Calu3 (cell line): ENCODE measurements at places on chromosomes 12 and 14. TPM values are rescaled to one million over a fixed set of nuclear protein-coding genes. Genes with fewer than 3 reads are reported as not detected.
A peak's percentile ranks its signal among the peaks of the same experiment; 100 is the strongest.

- no peaks in the 10 kb centered on the region for H3K36me3 ChIP-seq
- no peak overlapping the region for H3K4me3 ChIP-seq
Observed at GRCh38 chr12:7756993-7757392, 8.0 kb upstream of the NANOGNB start.

Gene ACSM4
- total RNA-seq: not detected in 2 replicates

DNA sequence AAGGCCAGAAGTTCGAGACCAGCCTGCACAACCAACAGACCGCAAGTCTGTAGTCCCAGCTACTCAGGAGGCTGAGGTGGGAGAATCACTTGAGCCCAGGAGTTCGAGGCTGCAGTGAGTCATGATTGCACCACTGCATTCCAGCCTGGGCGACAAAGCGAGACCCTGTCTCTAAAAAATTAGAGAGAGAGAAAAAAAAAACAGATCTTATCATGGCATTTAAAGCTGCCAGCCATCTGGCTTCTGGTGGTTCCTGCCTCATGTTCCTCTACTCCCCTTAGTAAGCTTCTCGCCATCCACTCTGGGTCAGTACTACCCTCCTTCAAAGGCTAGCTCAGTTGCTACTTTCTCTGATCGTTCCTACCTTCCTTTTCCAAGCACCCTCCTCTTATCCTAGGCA is 16.1 kb downstream of the CLSTN3 start:
- H3K4me3 ChIP-seq: no peak overlapping the region
- H3K27me3 ChIP-seq: no peaks in the 10 kb centered on the region
- DNase-seq: no peak

Gene KRT2
- not detected in 2 replicates for total RNA-seq

DNA sequence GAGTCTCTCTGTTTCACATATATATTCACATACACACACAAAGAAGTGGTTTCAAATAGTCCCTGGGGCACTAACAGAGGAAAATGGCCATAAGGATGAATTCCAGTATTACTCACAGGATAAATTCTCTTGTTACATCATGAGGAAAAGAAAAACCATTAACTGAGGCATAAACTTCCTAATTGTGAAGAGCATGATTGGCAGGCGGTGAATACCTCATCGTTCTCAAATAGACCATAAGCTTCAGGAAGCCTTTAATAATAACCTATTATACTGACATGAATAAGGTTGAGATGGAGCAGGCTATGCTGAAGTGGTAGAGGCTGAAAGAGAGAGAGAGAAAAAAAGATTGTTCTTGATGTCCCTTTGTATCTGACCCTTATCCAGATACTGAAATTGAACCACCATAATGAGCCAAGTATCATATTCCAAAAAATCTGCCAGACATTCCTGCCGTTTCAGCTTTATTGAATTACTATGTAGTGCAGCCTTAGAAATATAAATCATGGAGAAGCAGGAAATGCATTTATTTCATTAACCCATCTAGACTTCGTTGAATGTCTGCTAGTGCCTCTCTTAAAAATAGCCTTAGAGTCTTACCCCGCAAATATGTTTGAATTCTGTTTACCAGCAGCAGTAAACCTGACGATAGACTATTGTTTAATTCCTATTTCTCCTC is 86.8 kb downstream of the NUAK1 start:
- H3K4me1 ChIP-seq: no peaks in the 10 kb centered on the region
- no peak overlapping the region for H3K4me3 ChIP-seq
- H3K36me3 ChIP-seq: no peaks in the 10 kb centered on the region
- H3K27me3 ChIP-seq: peaks cover 70% of the 10 kb centered on the region
- H3K27ac ChIP-seq: no peak overlapping the region
- no peak for DNase-seq

- H3K27me3 ChIP-seq: no peaks in the 10 kb centered on the region
- H3K4me3 ChIP-seq: peak overlapping the region; percentile 79
- H3K27ac ChIP-seq: peak overlapping the region; percentile 77
- peaks cover 25% of the 10 kb centered on the region for H3K4me1 ChIP-seq
Observed at GRCh38 chr14:60093606-60094005, 1.9 kb downstream of the PCNX4 start.

Gene TPH2
- total RNA-seq: 0.38 and 0.54 TPM in 2 replicates

DNA sequence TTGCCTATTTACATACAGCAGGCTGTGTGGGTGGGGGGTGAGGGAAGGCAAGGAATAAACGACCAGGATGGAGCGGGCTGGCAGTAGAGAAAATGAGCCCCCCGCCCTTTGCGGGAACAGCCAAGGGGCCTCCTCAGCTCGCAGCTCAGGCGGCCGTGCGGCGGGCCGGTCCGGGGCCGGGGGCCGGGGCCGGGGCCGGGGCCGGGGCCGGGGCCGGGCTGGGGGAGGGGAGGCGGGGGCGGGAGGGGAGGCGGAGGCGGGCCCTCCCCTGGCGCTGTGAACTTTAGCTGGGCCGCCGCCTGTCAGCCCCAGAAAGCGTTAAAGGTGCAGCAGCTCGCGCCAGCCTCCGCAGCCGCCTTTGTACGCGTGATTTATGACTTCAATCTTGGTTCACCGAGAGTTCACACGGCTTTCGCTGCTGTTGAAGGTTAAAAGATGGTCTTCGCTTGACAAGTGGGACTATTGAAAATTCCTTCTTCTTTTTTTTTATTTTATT is 28.8 kb downstream of the HOXC4 start:
- no peaks in the 10 kb centered on the region for H3K4me1 ChIP-seq
- no peaks in the 10 kb centered on the region for H3K36me3 ChIP-seq
- H3K4me3 ChIP-seq: peak overlapping the region; percentile 44
- H3K27ac ChIP-seq: no peak overlapping the region
- H3K27me3 ChIP-seq: peaks cover 78% of the 10 kb centered on the region

GRCh38 chr14:76682367-76682766 is 78.9 kb upstream of the VASH1 start:
- no peak for DNase-seq
- no peak overlapping the region for H3K4me3 ChIP-seq
- no peaks in the 10 kb centered on the region for H3K4me1 ChIP-seq
- no peak overlapping the region for H3K27ac ChIP-seq

Gene WNT5B
- total RNA-seq: 0.24 TPM in 1 of 2 replicates, not detected in the other

GRCh38 chr14:70780396-70781075 is 28.8 kb downstream of the MAP3K9 start:
- H3K27me3 ChIP-seq: no peaks in the 10 kb centered on the region
- H3K36me3 ChIP-seq: no peaks in the 10 kb centered on the region
- DNase-seq: no peak
- no peak overlapping the region for H3K4me3 ChIP-seq
- H3K4me1 ChIP-seq: peaks cover 18% of the 10 kb centered on the region
- H3K27ac ChIP-seq: no peak overlapping the region

Gene GRIN2B
- total RNA-seq: 0.05 TPM in 2 replicates

DNA sequence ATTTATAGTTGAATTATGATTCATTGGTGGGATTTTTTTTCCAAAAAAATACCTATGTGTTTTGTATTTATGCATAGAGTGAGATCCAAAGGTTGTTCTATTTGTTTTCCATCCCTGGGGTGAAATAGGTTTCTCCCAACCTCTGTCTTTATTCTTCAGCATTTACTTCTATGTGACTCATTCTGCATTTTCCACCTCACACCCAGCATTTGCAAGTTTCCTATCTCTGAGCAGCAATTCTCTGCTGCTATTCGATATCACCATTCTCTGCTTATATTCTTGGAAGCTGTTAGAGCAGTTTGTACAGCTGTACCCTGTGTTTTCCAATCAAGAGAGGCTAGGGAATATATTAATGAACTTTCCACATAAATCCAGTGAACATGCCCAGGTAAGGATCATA is 538.9 kb downstream of the SNAPC1 start:
- H3K4me1 ChIP-seq: peaks cover 51% of the 10 kb centered on the region
- H3K27ac ChIP-seq: no peak overlapping the region
- peaks cover 6% of the 10 kb centered on the region for H3K36me3 ChIP-seq
- no peak overlapping the region for H3K4me3 ChIP-seq
- DNase-seq: no peak

DNA sequence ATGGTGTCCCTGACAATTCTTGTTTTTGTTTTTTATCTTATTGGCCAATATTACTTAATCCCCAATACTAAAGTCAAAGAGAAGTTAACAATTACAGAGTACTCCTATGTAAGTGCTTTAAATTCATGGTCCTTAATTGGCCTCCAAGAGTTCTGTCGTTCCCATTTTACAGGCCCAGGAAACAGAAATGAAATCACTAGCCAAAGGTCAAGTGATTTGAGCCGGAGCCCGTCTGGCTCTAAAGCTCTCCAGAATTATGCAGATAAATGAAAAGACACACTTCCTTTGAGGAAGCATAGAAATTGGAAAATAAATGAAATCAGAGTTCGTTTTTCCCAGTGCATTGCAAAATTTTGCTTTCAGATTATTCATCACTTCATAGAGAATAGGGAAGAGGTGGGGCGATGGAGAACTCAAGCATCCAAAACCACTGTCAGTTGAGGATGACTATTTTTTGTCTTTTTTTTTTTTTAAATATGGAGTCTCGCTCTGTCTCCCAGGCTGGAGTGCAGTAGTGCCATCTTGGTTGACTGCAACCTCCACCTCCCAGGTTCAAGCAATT is 78.5 kb downstream of the MAP1LC3B2 start:
- H3K27ac ChIP-seq: no peak overlapping the region
- no peaks in the 10 kb centered on the region for H3K36me3 ChIP-seq
- peaks cover 76% of the 10 kb centered on the region for H3K27me3 ChIP-seq
- DNase-seq: no peak

DNA sequence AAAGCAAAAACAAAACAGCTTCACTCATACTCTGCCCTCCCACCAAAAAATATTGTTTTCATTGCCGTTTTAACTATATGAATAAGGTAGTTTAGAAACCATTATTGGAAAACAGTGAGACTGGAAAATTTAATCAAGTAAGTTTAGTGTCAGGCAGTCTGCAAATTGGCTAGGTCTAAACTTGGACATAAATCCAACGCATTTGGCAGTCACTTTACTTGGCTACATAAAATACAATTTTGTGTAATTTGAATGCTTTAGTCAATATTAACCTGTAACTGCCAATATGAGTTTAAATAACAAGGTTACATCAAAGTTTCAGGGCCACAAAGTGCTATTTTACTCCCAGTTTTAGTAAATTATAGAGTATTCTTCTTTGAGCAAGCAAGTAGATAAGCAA is 202.3 kb upstream of the SLC38A2 start:
- no peaks in the 10 kb centered on the region for H3K4me1 ChIP-seq
- H3K27me3 ChIP-seq: no peaks in the 10 kb centered on the region
- DNase-seq: no peak
- no peak overlapping the region for H3K4me3 ChIP-seq

- peaks cover 3% of the 10 kb centered on the region for H3K36me3 ChIP-seq
- DNase-seq: peak; percentile 72
- peak overlapping the region; percentile 83 for H3K27ac ChIP-seq
- peaks cover 11% of the 10 kb centered on the region for H3K27me3 ChIP-seq
- H3K4me3 ChIP-seq: no peak overlapping the region
- peaks cover 18% of the 10 kb centered on the region for H3K4me1 ChIP-seq
Observed at GRCh38 chr14:76293923-76294322, 82.0 kb upstream of the ESRRB start.

DNA sequence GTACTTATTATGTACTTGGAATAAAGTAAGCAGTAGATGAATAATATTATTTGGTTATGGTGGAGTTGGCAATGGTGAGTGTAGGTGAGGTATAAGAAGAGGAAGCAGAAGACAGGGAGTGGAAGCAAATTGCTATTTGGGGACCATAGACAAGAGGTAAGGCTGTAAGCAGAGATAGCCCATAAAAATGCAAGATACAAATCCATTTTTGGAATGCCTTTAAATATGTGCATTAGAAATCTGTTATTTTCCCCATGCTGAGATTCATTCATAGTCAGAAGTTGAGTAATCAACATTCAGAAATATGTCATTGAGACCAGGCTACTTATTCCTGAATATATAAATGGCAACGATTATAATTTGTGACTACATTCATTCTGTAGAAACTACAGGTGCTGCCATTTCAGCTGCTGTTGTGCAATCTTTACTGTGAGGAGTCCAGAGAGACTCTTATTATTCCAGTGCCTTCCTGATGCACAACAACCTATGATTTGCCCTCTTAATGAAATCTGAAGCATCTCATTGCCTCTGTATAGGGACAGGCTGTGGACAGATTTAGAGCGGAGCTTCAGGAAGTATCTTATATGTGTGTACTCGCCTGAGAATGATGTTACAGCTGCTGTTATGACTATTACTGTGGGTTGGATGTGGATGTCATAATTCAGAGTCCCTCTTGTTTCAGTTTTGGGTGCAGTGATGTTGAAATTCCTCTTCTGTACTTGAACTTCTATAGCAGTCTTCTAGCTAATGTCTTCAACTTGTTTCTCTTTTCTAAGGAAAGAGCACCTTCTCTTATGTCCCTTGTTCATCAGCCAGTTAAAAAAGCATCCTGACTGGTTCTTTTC is 173.8 kb downstream of the NAV3 start:
- H3K27ac ChIP-seq: no peak overlapping the region
- no peaks in the 10 kb centered on the region for H3K36me3 ChIP-seq
- no peak overlapping the region for H3K4me3 ChIP-seq

- no peak overlapping the region for H3K4me3 ChIP-seq
- H3K27me3 ChIP-seq: peaks cover 59% of the 10 kb centered on the region
- DNase-seq: no peak
- H3K27ac ChIP-seq: no peak overlapping the region
Observed at GRCh38 chr14:101562659-101563351, 1.5 kb downstream of the DIO3 start.

- no peaks in the 10 kb centered on the region for H3K27me3 ChIP-seq
- peaks cover 5% of the 10 kb centered on the region for H3K4me1 ChIP-seq
- no peak for DNase-seq
- H3K27ac ChIP-seq: peak overlapping the region; percentile 99
- peaks cover 79% of the 10 kb centered on the region for H3K36me3 ChIP-seq
- H3K4me3 ChIP-seq: peak overlapping the region; percentile 93
Observed at GRCh38 chr14:21267431-21267845, 1.8 kb downstream of the HNRNPC start.

Gene ACSS3
- total RNA-seq: 0.21 and 0.47 TPM in 2 replicates

GRCh38 chr14:54650331-54650958 is 83.5 kb downstream of the SAMD4A start:
- no peaks in the 10 kb centered on the region for H3K27me3 ChIP-seq
- H3K4me3 ChIP-seq: peak overlapping the region; percentile 33
- no peak for DNase-seq
- H3K4me1 ChIP-seq: peaks cover 33% of the 10 kb centered on the region

GRCh38 chr12:5996459-5996858 is 51.4 kb upstream of the ANO2 start:
- DNase-seq: no peak
- peaks cover 46% of the 10 kb centered on the region for H3K27me3 ChIP-seq
- H3K27ac ChIP-seq: no peak overlapping the region
- H3K4me1 ChIP-seq: no peaks in the 10 kb centered on the region
- no peaks in the 10 kb centered on the region for H3K36me3 ChIP-seq
- no peak overlapping the region for H3K4me3 ChIP-seq
